ENCODE measurements at places on chromosomes 16 and 17.

GRCh38 chr17:67493812-67494211 is 116.7 kb downstream of the PITPNC1 start:
- DNase-seq, result no peak

DNA sequence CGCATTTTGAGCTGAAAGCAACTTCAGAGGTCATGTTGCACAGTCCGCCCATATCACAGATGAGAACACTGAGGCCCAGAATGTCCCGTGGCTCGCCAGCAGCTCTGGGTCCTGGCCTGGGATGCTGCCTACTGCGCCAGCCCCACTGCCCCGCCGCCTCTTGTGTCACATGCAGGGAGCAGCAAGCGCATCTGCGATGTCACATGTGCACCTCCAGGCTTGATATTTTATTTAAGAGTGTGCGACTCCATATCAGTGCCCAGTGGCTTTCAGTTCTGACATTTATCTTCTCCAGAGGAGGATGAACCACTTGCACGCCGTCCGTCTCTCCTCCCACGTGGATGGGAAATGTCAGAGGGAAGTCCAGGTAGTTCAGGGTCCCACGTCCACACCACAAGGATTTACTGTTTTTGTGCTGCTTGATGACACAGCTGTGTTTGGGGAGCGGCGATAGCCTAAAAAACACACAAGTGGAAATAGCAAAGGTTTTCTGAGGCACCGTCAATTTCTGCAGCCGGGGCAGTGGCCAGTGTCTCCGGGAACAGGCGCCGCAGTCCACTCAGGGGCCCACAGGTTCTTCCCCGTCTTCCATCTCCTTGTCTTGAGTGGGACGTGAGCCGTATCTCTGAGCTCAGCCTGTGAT is 7.0 kb upstream of the RBFOX3 start:
- no peak for DNase-seq

GRCh38 chr17:18111330-18111971 is 2.9 kb downstream of the MYO15A start:
- DNase-seq, result no peak

DNA sequence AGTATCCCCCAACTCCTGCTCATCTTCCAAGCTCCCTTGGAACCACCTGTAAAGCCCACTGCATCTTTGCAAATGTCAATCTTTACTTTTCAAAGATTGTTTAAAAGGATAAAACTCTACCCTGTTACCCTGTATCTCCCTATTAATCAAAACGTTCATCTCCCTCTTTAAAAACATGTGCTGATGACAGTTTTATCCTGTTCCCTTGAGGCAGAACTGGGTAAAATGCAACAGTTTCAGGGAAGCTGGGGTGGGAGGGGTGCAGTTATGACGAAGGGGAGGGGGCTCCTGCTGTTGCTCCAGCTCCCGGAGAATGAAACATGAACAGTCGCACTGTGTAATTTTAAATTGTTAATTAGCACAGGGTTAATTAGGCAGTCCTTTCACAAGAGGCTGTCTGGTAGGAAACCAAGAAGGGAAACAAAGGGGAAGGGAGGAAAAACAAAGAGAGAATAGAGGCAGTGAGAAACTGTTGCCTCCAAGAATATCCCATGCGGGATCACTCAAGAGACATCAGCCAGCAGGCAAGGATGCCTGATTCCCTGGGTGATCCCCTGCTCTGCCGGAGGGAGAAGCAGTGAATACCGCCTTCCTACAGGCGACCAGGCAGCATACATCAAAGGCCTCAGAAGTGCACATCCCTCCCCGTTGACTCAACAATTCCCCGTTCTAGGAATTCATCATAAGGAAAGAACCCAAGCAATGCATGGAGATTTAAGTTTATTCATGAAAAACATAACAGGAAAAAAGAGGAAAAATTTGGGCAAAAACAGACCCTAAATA is 84.2 kb downstream of the ZFHX3 start:
- DNase-seq, result no peak

DNA sequence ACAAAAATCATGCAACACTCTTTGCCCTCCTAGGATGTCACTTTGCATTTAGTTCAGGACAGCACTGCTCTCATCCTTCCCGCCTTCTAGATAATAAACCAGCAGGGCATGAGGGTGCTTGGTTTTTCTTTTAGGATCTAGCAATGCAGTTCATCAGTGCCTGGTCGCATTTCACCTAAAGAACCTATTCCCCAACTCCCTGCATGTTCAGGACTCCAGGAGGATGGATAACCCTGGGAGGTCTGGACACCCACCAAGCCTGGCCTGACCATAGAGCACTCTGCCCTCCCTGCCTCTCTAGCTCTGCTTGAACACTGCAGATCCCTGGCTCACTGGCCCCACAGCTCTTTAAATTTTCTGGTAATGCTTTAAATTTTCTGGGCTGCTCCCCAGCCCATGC is 2.6 kb downstream of the SLFN12 start:
- DNase-seq, result no peak

- DNase-seq, result no peak
These were observed 24.2 kb upstream of the CHMP6 start for GRCh38 chr17:80967404-80967872.

GRCh38 chr16:15723808-15724207 is 73.8 kb downstream of the NDE1 start:
- DNase-seq, result no peak

DNA sequence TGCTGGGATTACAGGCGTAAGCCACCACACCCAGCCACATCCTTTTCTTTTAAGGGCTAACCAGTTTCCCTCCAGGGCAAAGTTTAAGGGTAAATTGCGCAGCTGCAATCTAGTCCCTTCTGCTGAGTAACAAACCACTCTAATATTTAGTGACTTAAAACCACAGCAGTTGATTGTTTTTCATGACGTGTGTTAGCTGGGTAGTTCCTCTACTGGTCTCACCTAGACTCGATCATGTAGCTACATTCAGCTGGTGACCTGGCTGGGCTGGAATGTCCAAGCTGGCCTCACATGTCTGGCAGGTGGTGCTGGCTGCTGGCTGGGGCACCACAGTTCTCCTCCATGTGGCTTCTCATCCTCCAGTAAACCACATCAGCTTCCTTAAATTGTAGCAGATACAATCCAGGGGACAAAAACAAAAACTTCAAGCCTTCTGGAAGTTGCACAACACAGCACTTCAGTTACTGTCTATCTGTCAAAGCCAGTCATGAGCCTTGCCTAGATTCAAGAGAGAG is 75.5 kb downstream of the GPRC5B start:
- no peak for DNase-seq

GRCh38 chr17:57502811-57503241 is 242.3 kb downstream of the CCDC182 start:
- DNase-seq, result no peak

- no peak for DNase-seq
These were observed 233.7 kb downstream of the HS3ST4 start for GRCh38 chr16:25925421-25925820.

- DNase-seq, result no peak
These were observed 488 bp downstream of the SPSB3 start for GRCh38 chr16:1781758-1782407.

GRCh38 chr17:82681547-82681946 is 17.0 kb downstream of the RAB40B start:
- DNase-seq, result no peak

DNA sequence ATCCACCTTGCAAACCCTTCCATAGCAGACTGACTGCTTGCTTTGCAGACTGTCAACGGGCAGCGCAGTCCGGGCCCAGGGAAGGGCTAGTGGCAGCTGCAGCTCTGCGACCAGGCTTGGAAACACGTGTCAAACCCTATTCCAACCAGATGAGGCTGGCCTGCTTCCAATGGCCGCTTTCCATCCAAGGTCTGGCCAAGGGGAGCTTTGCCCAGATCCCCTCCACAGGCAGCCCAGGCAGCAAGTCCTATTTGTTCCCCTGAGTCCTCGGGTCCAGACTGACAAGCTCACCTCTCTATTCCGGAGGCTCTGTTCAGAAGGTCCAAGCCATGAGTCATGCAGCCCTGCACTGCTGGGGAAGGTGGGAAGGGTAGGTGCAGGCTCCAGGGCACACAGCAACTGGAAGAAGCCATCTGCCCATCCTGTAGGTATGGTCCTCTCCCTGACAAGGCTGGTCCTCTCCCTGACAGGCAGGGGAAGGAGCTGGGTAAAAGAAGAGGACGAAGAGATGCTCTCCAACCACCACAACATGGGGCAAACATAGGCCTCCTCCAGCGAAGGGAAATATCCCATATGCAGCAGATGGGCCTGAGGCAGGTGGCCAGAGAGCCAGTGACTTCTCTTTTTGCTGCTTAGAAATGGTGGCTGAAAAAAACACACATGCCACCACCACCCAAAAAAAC is 22.6 kb upstream of the AXIN2 start:
- no peak for DNase-seq

DNA sequence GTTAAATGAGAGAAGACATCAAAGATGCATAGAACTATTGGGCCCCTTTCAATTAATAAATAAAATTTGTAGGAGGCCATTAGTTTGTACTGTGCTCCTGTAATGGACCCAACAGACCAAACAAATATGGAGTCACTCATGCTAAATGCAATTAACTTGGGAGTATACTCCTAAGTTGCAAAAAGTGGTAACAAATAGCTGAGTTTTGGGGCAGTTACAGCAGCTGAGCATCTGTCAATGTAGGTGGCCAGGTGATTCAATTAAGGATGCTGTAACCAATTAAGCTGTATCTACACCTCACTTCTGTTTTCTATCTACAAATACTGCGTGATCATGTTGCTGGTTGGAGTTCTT is 34.9 kb downstream of the WNT9B start:
- DNase-seq, result no peak

- no peak for DNase-seq
These were observed 11.1 kb downstream of the VWA3A start for GRCh38 chr16:22103441-22103840.

- DNase-seq, result no peak
These were observed 769.1 kb upstream of the CDH8 start for GRCh38 chr16:62805221-62805857.

DNA sequence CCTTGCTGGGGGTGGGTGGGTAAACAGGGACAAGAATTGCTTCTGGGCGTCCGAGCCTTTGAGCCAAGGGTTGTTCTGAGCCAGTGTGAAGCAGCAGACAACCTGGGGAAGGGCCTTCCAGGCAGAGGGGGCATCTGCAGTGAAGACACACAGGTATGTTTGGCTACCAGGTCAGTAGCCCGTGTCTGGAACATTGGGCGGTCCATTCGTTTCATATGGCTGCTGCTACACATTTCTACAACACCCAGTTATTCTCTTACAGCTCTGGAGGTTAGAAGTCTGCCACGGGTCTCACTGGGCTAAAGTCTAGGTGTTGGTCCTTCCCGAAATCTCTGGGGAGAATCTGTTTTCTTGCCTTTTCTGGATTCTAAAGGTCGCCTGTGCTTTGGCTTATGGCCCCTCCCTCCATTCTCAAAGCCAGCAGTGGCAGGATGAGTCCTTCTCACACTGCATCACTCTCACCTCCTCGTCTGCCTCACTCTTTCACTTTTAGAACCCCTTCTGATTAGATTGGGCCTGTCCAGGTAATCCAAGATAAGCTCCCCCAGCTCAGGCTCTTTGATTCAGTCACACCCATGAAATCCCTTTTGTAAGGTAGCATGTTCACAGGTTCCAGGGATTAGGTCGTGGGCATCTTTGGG is 136.1 kb downstream of the CLEC16A start:
- DNase-seq, result no peak

DNA sequence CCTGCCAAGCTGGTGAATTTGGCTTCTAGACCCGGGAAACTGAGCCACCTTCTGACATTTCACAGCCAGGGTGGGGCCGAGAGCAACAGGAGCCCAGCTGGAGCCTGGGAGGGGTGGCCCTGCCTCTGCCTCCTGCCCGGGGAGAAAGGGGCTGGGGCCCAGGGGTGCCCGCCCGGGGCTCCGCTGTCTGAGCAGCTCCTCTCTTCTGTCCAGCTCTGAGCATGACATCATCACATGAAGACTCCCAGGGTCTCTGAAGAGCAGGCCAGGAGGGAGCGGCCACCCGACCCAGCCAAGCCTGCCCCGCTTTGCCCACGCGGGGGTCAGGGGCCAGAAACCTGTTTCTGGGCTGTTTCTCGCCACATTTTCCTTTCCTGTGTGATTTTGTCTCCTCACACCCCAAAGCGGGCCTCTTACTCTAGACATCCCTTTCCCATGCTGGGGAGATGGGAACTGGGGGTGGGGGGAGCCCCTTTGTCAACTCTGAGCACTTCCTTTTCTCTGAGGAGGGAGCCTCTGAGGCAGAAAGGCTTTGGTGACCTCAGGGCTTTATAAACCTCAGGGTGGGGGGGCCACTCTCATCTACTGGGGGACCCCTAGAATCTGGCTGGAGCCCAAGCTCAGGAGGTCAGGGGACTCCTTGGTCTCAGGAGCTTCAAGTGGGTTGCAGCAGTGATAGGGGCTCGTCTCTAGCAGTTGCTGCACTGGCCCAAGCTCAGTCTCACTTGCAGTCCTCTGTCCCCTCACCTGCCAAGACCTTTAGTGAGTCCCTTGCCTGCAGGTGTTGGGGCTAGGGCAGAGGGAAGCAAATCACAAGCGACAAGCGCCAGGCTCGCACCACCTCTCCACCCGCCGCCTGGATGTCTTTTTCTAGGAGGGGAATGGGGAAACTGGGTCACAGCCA is 7.6 kb downstream of the UBALD2 start:
- DNase-seq, result no peak

- DNase-seq, result no peak
These were observed 117.2 kb downstream of the GRIN2A start for GRCh38 chr16:10065019-10065418.

DNA sequence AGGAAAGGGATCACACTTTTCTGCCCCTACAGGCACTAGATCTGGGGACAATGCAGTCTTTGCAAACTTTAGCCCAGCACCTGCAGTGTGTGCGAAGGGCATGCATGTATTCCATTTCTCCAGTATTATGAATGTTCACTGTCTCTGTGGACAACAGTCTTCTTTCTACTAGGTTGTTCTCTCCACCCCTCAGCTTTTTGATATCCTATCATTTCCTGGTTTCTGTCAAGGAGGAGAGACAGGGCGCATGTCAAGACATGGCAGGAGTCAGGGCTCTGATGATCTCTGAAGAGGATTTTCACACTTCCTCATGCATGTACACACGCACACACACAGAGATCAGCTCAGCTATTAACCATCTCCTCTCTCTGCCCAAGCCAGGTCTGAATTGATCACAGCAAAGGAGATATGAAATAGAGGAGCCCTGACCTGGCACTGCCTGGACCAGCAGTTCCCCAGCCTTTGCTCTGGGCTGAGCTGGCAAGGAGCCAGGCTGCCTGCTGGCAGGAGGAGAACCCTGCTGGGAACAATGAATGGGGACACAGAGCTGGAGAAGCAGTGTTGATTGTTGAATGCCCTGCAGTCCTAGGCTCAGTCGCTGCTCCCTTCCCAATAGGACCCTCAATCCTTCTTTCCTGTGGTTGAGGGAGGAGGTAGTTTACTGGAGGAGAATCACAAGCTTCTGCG is 2.6 kb downstream of the GPR179 start:
- DNase-seq, result no peak

DNA sequence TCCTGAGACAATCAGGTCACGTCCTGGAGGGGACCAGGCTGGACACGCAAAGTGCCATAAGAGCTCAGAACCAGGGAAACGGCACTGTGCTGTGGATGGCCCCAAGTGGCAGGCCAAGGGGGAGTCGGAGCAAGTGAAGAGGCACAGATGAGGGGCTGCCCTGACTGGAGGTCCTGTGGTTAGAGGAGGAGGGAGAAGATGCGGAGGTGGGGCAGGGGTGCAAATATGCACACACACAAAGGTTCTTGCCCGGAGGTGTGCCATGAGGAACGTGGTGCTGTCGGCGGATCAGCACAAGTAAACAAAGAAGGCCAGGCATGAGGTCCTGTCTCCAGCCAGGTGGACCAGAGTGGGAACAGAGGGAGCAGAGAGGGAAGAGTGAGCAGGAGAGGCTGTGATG is 23.5 kb downstream of the VAC14 start:
- DNase-seq, result no peak

- DNase-seq, result no peak
These were observed 11.4 kb downstream of the CFAP97D1 start for GRCh38 chr17:43791589-43791988.
